ENCODE measurements at places on chromosomes 6 and 20.

- no peak for DNase-seq
Observed at GRCh38 chr6:5339786-5340185, 78.5 kb downstream of the FARS2 start.

DNA sequence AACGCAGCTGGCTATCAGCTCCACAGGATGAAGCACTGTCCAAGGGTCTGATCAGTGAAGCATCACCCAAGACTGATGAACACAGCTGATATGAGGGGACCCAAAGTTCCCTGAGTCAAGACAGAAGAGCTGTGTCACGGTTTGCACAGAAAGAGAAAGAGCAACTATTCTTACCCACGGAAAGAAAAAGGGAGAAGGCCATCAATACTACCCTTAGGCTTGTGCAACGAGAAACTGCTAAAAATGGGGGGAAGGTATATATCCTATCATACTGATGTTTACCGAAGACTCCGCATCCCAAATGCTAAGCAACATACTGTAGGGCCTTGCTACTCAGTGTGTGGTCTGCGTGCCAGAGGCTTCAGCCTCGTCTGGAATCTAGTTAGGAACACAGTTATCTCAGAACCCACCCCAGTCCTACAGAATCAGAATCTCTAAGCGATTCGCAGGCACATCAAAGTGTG, 665 bp downstream of the FASTKD5 start:
- no peak for DNase-seq

DNA sequence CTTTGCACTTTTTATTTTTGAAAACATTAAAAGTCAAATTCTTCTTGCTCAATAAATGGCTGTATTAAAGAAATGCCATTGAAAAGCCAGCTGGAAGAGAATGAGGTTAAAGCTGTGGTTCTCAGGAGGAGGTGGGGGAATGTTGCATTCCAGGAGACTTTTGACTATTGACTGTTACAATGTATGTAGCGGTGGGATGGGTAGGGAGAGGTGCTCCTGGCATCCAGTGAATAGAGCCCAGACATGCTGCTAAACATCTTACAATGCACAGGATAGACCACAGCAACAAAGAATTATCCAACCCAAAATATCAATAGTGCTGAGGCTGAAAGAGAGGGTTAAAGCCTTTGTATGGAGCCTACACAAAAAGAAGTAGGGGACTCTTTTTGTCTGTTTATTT, 295.9 kb downstream of the NKAIN2 start:
- DNase-seq = no peak

DNA sequence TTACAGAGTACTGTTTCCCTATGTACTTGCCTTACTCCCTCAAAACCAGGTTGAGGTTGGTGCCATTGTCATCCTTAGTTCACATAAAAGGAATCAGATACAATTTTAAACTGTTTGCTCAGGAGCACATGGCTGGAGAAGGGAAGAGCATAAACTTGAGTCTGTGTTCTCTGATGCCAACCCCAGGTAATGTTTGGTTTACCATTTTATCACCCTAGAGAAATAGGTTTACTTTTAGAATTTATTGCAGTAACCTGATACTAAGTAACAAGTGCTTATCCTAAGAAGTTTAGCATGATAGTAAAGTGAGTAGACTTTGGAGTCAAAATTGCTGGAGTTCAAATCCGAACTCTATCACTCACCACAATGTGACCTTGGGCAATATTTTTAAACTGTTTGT, 86.3 kb downstream of the RFPL4B start:
- DNase-seq = no peak

- DNase-seq = no peak
Observed at GRCh38 chr20:54626126-54626525, 150.7 kb downstream of the DOK5 start.

- DNase-seq = no peak
Observed at GRCh38 chr6:6810727-6811126, 222.2 kb downstream of the LY86 start.

DNA sequence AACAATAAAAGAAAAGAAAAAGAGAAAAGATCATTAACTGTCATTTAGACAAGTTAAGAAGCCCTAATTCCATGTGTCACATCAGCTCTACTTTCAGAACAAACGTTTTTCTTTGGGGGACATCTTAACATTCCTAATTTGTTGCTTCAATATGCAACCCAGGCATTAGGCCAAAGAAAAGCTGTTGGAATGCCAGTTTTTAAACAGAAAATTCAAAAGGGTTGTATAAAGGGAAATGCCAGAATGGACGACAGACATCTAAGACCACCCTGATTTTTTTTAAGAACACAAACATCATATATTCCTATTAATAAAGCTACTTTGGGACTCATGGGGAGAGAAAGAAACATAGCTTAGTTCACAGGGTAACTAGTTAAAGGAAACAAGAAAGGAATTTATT, 315.0 kb downstream of the GMDS start:
- DNase-seq = no peak

DNA sequence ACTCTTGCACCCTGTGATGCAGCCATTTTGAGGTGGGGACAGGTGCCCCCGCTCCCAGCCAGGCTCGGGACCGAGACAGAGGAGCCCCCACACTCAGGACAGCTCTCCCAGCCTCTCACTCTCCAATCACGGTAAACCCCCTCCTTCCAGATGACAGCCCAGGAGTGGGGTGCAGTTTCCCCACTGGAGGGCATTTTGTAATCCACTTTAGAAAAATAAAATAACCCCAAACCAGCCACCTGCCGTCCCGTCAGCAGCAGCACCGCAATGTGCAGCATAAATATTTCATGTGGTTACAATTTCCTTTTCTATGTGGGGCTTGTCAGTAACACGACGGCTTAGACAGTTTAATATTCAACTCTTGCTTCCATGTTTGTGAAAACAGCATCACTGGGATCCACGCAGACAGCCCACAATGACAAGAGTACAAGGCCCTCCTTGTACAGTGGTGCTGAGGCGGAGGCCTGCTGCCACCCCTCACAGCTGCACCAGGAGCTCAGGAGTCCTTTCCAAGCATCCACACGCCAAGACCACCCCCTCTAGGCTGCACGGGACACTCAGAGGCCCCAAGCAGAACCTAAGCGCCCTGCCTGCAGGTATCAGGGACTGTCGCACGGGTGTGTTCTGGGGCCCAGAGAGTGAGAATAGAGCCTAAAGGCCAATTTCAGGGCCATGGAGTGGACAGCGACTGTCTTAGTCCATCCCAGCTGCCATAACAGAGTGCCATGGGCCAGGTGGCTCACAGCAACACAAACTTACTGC, 116.7 kb downstream of the JPH2 start:
- no peak for DNase-seq

- DNase-seq = no peak
Observed at GRCh38 chr20:7378864-7379605, 561.2 kb downstream of the HAO1 start.

GRCh38 chr6:10513544-10513943, 7.6 kb upstream of the GCNT2 start:
- DNase-seq = no peak

GRCh38 chr20:25327521-25328235, 63.0 kb downstream of the ABHD12 start:
- DNase-seq = no peak

GRCh38 chr6:786946-787763, 94.2 kb upstream of the EXOC2 start:
- peak; percentile 18 for DNase-seq

GRCh38 chr20:49340161-49340966, 62.5 kb upstream of the ZNFX1 start:
- no peak for DNase-seq

DNA sequence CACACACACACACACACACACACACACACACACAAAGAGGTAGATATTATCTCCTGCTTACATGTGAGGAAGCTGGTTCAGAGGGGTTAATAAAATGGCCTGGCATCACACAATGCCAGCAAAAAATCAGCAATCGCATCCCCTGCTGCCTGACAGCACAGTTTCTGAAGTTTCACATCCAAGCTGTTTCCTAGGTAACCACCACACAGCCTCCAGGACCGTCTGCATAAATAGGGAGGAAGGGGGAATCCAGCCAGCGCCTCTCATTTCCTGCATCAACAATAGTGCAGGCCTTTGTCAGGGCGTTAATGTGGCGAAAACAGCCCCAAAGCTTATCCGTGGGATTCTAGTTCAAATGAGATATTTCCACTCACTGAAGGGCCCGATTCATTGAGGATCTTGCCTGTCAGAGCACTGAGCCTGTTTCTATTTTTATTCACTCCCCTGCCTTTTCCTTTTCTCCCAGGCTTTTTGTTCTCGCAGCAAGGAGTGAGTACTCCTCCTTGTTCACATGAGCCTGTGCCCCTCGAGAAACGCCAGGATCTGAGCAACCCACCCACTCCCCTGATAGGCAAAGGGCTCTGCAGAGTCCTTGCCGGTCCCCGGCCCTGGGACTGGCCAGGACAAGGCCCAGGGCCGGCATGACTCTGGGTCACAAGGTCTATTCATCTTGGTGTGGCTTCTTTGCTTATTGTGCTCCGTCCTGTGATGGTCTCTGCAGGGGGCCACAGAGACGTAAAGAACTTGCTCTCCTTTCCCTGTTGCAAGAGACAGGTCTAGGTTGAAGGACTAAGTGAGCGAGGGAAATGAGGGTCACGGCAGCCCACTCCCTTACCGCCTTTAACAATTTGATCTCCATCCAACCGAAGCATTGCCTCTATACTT, 32.7 kb downstream of the TUBB2B start:
- no peak for DNase-seq

DNA sequence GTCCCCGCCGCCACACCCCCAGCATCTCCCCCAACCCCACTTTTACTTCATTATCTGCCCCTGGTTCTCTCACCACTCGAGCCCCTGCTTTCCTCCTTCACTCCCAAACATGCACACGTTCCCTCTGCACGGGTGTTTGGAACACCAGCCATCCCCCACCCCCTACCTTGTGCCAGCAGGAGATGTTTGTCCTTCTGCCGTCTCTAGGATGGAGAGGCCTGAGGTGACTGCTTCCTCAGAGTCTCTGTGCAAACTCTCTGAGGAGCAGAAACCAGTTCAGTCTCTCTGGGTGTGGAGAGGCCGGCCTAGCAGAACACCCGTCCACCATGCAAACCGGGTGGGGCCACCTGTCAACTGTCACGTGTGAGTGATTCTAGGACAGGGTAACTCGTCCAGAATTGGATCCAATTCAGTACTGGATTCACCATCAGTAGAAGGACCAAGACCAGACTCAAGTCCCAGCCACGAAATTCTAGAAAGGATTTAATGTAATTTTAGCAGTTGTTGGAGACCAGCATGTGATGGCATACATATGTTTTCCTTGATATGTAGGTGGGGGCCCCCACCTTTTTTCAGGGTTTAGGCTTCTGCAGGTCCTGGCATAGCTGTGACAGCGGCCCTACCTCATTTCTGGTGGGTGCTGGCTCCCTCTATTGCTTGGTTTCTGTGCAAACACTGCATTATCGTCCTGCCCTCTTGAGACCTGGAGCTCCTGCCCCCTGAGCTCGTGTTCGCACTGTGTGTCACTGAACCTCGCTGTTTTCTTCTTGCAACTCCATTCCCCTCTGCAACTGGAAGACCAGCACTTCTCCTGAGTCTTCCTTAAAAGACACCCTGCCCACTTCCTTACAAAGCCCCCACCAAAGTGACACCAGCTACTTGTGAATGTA, at the start of gene RAET1E:
RAET1E (minus strand) TSS at position 259 of the 890 bp plus-strand sequence. CDS start 7,212 bp downstream, outside the sequence.
- no peak for DNase-seq

GRCh38 chr6:31775184-31775583, 1.9 kb downstream of the VWA7 start:
- no peak for DNase-seq

GRCh38 chr6:37353761-37354525, at the start of gene RNF8:
RNF8 (plus strand) TSS chr6:37353983; CDS start chr6:37354165, 182 bp downstream.
- peak; percentile 98 for DNase-seq

DNA sequence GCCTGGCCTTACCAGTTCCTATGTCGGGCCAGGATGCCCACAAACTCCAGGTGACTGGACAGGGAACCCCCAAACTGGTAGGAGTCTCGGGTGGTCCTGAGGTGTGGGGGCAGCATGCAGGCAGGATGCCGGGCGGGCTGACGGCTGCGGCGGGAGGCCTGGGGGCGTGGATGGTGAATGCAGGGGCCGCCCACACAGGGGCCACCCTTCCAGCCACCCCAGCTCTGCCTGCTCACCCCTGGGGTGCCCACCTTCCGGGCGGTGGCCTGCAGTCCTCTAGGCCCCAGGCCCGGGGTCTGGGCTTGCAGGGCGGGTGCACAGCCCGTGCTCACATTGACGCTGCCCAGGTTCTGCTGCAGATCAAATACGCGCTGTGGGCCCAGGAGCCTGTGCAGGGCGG, 8.4 kb downstream of the ADRM1 start:
- DNase-seq = no peak

GRCh38 chr6:86683132-86683908, 254.0 kb upstream of the HTR1E start:
- DNase-seq = no peak

- DNase-seq = no peak
Observed at GRCh38 chr20:36462440-36463211, 78.7 kb upstream of the MYL9 start.

DNA sequence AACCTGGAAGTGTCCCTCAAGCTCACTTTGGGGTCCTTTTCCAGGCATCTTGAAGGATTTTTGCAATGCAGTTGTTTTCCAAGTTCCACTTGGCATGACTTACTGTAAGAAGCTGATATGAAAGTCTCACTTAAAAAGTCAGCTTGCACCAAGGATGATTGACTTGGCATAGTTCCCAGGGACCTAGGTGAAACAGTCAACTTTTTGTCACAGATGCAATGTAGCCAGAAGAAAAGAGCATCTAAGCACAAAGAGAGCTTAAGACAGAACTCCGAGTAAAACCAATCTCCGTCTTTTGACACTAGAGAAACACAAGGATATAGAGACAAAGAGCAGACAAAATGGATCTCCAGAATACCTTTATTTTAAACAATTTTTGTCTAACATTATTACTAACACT, 2.6 kb upstream of the ZSCAN12 start:
- no peak for DNase-seq

GRCh38 chr20:51281521-51281920, 258.6 kb upstream of the KCNG1 start:
- no peak for DNase-seq

GRCh38 chr6:88165844-88166492, at the start of gene CNR1:
CNR1 (minus strand) TSS chr6:88166347; CDS start chr6:88145274, 21,073 bp downstream.
- no peak for DNase-seq

DNA sequence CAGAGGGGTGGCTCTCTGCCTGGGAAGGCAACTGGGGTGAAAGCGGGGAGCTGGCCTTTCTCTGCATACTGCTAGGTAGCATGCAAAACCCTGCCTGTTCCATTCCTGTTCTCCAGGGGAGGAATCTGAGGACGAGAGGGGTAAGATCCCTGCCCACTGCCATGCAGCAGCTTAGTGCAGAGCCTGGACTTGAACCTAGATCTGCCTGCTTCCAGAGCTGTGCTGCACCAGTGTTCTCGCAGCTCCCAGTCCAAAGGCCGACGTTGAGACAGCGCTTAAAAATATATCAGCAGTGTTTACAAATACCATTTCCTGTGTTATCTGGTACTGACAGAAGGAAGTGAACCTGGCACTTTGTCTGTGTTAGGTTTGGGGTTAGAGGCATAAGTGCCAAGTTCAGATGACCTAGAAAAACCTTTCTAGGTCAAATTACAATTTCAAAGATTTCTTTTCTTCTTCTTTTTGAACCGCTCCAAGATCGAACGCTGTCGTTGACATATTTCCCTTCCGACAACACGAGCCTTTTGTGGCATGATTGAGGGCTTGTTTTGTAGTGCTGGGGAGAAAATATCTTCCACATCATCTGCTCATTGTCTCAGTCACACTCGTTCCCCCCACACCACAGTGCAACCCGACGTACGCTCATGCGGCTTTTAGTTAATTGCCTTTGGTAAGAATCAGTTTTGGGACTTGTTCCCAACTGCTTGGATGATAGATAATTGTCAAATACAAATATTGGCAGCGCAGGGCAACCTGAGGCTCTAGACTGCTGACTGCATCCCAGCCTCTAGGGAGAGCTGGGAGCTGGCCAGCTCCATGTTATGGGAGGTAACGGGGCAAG, 44.6 kb downstream of the TOX2 start:
- DNase-seq = no peak

GRCh38 chr6:135114355-135115145, 59.9 kb upstream of the HBS1L start:
- DNase-seq = no peak
